ENCODE measurements at places on chromosomes 1 and 21.

DNA sequence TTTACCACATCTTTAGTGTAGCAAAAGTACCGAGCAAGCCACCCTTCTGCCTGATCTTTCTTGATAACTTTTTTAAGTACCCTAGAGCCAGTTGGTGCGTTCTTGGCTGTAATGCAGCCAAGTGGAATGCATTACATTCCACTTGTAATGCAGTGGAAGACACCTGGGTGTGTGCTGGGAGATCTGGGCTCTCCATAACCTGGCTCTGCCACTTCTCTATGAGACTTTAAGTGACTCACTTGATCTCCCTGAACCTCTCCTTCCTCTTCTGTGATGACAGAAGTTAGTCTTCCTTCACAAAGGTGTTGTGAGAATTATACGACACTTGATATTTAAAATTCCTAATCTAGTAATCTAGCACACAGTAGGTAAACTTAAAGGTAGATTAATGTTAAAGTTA, 35.3 kb upstream of the NFIA start:
- DNase-seq = no peak

DNA sequence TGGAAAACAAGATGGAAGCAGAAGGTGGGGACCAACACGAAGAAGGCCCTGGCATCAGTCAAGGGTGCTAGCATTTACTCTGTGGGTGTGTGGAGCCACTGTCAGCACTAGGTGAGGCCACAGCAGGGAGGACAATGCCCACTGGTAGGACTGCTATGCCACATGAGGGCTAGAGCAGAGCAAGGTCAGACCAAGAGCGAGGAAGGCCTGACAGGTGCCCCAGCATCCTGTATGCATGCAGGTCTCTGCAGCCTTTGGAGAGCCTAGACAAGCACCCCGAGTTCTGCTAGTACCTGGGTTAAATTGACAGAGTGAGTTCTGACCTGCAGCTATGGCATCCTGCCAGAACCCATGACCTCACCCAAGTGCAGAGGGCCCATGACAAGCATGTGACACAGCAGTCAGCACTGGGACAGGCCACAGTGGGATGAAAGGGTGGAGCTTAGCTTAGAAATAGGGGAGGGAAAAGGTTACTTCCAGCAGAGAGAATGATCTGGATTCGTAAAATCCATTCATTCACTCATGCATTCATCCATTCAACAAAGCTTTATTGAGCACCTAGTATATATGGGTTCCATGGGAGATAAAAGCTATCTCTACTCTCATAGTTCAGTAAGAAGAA, 9.0 kb upstream of the CSF1 start:
- DNase-seq = no peak

GRCh38 chr1:27650539-27651175, 15.7 kb upstream of the FGR start:
- DNase-seq = no peak

DNA sequence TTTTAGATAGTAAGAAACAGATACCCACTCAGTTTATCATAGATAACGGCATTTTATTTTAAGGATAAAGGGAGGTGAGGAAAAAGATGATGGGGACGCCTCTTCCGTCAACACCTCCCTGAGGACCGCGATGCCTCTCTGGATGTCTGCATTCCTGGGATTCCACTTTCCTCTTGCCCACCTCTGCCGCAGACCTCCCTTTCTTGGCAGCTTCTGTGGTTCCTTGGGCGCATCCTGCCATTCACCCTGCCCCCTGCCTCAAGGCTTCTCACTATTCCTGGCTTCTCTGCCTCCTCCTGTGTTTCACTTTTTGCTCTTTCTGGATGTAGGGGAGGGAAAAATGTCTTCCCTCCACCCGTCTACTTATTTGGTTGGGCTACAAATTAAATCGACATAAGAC, 19.9 kb downstream of the HUNK start:
- DNase-seq = no peak

DNA sequence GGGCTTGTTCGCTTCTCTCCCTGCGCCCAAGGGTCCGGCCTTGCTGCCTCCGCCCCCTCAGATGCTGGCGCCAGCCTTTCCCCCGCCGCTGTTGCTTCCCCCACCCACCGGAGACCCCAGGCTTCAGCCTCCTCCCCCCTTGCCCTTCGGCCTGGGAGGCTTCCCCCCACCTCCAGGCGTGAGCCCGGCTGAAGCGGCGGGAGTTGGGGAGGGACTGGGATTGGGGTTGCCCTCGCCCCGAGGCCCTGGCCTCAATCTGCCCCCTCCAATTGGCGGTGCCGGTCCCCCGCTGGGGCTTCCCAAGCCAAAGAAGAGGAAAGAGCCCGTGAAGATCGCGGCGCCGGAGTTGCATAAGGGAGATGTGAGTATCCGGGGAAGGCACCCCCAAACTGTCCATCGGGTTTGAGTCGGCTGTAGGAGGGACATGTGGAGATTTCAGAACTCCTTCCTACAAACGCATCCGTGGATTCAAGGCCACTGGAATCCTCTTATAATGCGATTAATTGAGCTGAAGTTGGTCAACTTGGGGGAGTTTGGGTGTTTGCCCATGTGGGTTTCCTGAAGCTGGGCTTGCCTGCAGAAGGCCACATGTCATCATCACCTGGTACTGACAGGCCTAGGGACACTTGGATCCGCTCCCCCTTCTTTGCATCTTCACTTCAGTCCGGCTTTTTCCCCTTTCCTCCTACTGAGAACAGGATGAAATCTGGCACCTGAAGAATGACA, 707 bp downstream of the PRCC start:
- peak; percentile 55 for DNase-seq

DNA sequence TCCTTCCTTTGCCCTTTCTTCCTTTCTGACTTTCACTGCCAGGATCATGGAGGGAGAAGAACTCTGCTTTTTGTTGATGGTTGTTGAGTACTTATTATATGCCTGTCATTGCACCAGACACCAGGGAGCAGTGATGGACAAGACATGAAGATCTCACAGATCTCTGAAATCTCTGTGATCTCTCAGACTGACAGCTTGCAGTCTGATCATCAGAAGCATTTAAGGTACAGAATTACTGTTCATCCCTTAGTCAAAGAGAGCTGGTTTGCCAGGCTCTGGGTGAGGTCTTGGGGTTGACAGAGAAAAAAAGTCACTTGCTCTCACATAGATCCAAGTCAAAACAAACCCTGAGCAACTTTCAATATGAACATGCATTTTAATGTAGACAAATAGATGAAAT, 299.5 kb upstream of the FMN2 start:
- no peak for DNase-seq

- DNase-seq = no peak
These were observed 14.8 kb upstream of the ANGPTL7 start for GRCh38 chr1:11174261-11174942.

Measured in activated naive CD4-positive, alpha-beta T cell treated with Interleukin-2 at 50 U/mL for 16 hours (primary cell).